Brain (organoid and tissue), 16 donors: ENCODE measurements at places on chromosomes 13 and 19.

GRCh38 chr13:113802090-113802531 is 43.1 kb downstream of the TMEM255B start:
- no peak for DNase-seq

DNA sequence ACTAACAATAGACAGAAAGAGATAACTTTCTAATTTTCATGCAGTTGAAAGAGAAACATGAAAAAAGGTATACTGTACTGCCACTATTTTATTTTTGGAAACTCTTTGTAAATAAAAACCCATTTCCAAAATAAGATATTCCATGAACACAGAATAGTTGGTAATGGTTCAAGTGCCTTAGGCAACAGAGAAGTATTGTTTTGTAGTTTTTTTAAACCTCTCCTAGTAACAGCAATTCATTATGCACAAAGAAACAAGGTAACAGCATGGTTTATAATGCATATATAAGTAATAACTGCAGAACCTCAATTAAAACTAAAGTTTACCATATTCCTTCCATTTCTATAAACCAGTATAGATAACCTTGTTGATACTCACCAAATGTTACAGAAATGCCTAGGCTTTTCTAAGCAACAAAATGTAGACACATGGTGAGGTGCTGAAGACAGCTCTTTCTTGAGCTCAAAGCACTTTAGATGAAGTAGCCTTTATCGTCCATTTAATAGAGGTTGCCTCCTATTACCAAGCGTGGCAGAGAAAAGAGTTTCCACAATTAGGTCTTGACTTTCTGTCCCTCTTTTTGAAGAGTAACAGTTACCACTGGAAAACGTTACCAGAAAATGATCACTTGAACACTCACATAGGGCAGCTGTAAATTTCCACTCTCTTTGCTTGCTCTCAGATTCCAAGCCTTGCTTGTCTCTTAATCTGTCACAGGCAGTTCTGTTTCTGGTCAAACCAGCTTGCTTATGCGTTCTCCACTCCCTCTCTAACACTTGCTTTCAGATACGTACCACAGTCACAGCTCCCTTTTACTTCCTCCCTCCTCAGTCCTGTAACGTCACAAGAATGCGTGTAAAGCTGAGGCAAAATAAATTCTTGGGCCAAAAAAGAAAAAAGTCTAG is 42.9 kb downstream of the CAB39L start:
- peak; percentile 8 for DNase-seq

- DNase-seq: no peak
Measured at GRCh38 chr19:2822846-2823245, 3.2 kb downstream of the ZNF554 start.

- DNase-seq: no peak
Measured at GRCh38 chr13:26941345-26942174, 181.0 kb upstream of the GPR12 start.

DNA sequence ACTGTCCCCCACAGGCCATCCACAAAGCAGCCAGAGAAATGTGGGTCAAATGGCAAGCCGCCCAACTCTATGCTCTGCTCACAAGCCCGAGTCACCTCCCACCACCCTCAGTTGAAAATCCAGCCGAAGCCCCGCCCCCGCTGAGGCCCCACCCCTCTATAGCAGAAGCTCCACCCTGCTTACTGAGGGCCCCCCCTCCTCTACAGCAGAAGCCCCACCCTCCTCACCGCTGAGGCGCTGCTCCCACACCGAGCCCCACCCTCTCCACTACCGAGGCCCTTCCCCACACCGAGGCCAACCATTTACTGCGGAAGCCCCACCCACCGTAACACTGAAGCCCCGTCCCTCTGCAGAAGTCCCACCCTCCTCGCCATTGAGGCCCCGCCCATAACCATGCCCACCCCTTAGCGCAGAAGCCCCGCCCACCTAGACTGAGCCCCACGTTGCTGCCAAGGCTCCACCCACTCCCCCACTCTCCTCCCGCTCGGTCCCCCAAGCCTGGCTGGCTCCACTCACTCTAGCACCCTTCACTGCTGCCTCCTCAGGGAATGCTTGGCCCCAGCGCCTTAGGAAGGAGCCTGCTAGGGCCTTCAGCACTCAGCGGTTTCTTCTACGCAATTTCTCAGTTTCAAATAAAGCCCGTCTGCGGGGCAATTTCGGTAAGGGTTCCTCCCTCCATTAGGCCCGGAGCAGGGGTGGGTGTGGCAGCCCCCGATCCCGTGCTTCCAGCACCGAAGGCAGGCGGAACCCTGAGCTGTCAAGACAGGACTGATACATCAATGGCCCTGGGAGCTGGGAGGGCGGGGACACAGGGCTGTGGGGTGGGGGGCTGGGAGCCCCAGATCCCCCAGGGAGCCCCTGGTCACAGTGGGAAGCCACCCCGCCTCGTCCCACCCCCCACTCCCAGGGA is 9.0 kb upstream of the MYDGF start:
- DNase-seq: no peak

DNA sequence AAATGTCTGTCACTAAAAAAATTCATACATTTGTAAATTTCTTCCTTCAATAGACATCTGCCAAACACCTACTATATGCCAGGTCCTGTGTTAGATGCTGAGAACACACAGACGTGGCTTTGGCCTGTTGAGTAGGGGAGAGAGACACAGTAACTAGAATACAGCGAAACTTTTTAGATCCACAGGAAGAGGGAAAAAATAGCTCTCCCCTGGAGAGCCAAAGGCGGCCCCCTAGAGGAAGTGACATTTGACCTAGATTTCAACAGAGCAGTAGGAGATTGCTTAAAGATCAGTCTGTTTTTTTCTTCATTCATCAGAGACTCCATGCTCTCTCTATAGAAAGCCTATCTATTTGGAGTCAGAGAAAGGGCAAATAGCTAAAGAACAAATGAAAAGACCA is 11.3 kb downstream of the LCP1 start:
- DNase-seq: no peak

- DNase-seq: peak; percentile 100
Measured at GRCh38 chr19:56507446-56508289, at the start of gene ZNF471. Gene ZNF471, plus strand, starts transcription at chr19:56507855. Its CDS starts 3,717 bp downstream, at chr19:56511572.

DNA sequence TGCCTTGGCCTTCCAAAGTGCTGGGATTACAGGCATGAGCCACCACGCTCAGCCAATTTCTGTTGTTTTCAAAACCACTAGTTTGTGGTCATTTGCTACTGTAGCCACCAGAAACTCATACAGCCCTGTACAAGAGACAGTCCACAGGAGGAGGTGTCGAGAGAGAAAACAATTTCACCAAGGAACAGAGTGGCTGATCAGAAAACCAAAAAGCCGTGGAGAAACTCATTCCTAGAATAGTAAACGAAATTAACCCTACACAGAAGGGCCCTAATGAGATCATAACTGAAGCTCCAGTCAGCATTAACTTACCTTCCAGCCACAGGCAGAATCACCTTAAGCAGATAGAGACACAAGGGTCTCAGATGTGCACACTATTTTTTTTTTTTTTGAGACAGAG is 3.8 kb upstream of the CCDC124 start:
- no peak for DNase-seq

GRCh38 chr13:24313439-24313838 is 4.1 kb downstream of the C1QTNF9 start:
- DNase-seq: peak; percentile 49

DNA sequence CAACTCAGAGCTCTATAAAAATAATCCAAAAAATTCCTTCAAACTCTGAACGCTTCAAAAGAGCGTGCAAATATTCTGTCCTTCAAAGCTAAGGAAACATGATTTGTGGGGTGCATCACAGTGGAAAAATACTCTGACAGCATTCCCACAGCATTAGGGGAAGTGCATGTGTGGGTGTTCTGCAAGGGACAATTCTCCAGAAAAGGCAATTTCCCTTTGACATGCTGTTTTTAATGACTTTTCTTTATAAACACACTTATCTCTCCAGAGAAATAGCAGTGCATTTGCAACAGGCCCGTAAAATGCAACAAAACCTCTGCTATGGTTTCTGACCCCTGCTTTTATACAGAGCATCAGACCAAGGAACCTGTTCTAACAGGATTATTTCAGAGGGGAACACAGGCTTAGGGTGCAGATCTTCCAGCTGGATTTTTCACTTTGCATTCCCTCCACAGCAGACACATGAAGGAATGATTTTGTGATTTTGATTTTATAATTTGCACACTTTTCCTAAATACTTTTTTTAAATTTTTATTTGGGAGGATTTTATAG is 42.6 kb downstream of the KL start:
- no peak for DNase-seq

DNA sequence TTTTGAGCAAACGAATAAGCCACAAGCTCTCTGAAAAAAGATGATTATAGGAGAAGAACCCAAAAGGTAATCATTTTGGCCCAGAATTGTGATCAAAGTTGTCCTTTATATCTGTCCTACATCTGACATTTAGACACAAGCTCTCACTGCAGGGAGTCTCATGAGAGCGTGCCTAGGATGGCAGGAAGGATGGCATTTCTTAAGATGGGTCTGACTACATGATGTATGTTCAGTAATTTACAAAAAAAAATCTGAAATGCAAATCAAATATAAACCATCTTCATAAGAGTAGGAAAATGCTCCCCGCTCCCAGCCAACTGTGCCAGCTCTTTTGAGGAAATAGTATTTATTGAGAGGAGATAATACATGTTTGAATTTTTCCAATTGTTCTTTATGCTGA is 81.0 kb upstream of the MBNL2 start:
- DNase-seq: no peak

DNA sequence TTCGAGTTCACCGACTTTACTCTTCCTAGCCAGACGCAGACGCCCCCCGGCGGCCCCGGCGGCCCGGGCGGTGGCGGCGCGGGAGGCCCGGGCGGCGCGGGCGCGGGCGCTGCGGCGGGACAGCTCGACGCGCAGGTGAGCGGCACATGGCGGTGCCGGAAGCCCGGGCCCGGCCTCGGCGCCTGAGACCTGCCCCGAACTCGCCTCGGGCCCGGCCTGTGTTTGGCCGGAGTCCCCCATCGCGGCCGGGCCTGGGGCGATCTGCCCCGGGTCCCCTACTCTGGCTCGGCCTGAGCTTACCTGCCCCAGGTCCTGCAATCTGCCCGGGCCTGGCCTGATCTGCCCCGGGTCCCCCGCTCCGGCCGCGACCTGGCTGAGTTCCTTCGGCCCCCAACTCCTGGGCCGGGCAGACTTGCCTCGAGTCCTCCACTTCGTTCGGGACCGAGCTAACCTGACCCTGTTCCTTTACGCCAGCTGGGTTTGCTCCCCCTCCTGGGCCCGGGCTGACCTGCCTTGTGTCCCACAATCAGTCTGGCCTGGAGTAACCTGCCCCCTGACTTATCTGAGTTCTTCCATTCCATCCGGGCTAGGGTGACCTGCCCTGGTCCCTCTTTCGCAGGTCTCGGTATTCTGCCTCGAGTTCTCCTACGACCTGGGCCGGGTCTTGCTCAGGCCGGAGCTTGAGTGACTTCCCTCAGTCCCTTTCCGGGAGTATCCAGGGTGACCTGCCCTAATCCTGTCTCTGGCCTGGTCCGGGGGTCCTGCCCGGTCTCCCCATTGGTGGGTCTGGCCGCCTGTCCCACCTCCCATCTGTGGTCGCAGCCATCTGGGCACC is 764 bp downstream of the UPF1 start:
- no peak for DNase-seq

DNA sequence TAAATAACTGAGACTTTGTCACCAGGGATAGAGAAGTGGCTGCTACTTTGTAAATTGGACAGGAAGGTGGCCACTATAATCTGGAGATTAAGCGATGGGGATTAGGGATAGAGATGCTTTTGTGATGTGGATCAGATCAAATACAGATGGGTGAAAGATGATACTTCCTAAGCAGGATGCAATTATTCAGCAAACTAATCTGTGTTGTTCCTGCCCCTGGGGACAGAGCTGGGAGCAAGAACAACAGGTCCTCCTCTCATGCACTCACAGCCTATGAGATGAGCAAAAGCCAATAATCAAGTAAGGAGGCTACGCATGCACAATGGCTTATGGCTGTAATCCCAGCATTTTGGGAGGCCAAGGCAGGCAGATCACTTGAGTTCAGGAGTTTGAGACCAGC is 4.6 kb downstream of the RGL3 start:
- no peak for DNase-seq

DNA sequence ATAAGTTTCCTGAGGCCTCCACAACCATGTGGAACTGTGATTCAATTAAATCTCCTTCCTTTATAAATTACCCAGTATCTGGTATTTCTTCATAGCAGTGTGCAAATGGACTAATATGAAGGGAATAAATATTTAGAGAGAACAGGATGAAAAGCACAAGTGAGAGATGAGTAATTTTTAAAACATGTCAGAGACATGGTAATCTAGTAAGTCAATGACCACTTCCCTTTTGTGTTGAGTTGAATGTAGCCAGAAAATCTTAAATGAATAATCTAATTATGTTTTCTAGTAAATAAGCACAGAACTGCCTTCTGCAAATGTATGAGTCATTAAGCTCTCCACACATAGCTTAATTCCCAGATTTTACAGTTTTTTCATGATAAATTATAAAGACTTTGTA is 524.1 kb upstream of the SLITRK5 start:
- no peak for DNase-seq

DNA sequence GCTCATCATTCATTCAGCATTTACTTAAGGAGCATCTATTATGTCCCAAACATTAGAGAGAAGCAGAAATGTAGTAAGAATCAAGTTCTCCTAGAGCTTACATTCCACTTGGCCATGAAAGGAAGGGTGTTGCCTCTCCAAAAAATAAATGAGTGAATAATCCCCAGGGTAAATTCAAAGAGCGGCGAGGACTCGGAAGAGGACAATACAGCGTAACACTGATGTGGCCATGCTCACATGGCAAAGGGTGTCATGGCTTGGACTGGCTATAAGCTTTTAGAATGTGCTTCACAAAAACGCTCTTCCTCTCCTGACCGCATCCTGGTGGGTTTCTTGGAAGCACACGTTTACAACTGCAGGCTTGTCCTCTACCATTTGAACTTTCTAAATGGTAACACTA is 290.2 kb downstream of the IRS2 start:
- DNase-seq: no peak

GRCh38 chr19:30149300-30149699 is 207.3 kb downstream of the URI1 start:
- no peak for DNase-seq

- DNase-seq: peak; percentile 81
Measured at GRCh38 chr19:23762884-23763711, 4.4 kb upstream of the ZNF681 start.

DNA sequence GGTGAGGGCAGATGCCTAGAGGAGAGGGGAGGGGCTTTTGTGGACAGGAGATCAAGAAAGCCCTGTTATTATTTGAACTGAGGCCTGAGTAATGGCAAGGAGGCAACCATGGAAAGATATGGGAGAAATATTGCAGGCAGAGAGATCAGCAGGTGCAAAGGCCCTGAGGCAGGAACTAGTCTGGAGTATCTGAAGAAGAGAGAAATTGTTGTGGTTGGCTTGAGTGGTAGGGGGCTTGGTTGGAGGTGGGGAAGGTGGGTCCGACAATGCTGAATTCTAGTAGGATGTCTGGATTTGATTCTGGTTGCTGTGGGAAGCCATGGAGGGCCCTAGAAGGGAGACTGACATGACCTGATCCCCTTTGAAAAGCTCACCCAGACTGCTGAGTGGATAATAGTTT is 2.4 kb upstream of the URI1 start:
- no peak for DNase-seq

- DNase-seq: peak; percentile 58
Measured at GRCh38 chr13:80083853-80084676, 256.9 kb downstream of the SPRY2 start.

- DNase-seq: no peak
Measured at GRCh38 chr13:103952183-103952582, 886.0 kb upstream of the SLC10A2 start.

- DNase-seq: no peak
Measured at GRCh38 chr19:12331211-12331941, 2.1 kb downstream of the ZNF563 start.
